GM13976 (cell line): ENCODE measurements at places on chromosomes 6 and 20.
A peak's percentile ranks its signal among the peaks of the same experiment; 100 is the strongest.

DNA sequence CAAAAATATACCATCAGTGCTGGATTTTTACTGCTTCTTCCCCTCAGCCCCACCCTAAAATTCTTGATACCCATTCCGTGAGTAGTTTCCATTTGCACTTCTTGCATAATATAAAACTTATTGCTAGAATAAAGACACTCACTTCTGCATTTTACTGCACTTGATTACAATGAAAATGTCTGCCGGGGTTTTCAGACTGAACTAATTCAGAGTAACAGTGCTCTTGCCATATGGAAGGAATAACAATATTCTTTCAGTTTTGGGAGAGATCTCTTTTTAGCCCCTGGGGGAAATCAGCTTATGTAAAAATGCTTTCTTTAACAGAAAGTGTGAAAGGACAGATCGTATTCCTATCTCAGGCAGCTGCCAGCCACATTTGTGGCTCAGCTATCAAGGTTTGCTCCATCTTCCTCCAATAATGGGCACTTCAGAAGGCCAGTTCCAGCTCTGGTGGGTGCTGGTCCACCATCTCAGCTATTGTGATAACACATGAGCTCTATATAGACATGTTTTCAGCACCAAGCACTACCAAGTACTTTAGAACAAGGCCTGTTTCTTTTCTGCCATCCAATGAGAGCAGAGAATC is 8.9 kb downstream of the SMLR1 start:
- no peak for DNase-seq

DNA sequence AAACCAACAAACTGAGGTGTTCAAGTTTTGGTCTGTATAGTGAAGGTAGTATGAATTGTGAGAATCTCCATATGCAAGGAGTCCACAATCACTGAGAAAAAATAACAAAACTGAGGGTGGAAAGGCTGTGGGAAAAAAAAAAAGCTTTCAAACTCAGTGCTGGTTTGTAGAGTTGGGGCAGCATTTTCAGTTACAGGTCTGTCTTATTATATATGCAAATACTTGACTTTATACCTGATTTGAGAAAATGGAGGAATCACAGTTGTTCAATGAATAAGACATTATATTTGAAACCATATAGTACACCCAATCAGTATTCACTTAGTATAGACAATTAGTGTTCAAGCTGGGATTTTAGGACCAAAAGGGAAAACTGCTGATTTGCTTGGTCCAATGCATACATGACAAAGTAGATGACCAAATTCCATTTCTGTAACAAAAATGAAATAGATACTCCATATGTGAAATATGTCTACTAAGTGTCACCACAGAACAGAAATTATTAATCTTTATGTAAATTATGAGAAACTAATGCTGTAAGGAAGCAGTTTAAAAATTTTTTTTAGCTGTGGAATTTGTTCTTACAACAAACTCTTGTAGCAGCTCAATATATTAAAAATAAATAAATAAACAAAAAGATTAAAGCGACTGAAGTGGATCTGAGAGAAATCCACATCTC is 187.7 kb downstream of the ASCC3 start:
- no peak for DNase-seq

GRCh38 chr6:165543781-165544180 is 119.3 kb downstream of the PDE10A start:
- DNase-seq = no peak

- DNase-seq = no peak
Observed at GRCh38 chr6:79613912-79614311, 17.2 kb upstream of the SH3BGRL2 start.

GRCh38 chr20:38222231-38222922 is 38.2 kb downstream of the KIAA1755 start:
- DNase-seq = peak; percentile 86

DNA sequence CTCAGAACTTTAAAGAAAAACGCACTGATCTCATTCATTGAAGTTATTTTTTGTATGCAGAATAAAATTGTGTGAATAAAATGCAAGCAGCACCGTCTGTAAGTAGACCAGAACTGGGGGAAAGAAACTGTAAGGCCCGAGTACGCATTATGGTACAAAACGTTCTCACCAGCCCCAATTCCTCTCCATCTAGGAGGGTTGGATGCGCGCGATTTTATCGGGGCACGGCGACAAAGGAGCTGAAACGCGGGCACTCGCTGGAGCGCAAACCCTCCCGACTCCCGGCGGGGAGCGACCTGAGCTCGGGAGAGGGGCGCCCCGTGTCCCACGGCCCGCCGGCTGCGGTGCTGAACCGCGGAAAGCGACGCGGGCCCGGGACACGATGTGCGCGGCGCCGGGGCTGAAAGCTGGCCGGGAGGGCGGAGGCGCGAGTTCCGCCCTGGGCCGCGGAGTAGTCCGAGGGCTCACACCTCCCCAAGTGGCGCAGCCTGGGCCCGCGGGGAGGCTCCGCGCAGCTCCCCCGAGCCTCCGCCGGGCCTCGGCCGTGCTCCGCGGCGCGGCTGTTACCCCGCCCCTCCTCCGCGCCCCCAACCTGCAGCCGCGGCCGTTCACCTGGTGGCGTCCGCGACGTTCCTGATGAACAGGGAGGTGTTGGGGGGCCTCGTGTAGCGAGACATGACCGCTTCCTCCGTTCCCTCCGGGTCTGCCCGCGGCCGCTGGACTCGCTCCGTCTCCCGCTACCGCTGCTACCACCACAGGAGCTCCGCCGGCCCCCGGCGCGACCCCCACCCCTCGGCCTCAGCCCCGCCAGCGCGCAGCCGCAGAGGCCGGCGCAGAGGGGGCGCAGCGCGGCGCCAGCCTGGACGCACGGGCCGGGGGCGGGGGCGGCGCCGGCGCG is at the start of gene SRSF12:
Gene SRSF12 (minus strand): TSS at position 861 of the 898 bp plus-strand sequence. CDS start 184 bp downstream, at position 677.
- DNase-seq = peak; percentile 89

DNA sequence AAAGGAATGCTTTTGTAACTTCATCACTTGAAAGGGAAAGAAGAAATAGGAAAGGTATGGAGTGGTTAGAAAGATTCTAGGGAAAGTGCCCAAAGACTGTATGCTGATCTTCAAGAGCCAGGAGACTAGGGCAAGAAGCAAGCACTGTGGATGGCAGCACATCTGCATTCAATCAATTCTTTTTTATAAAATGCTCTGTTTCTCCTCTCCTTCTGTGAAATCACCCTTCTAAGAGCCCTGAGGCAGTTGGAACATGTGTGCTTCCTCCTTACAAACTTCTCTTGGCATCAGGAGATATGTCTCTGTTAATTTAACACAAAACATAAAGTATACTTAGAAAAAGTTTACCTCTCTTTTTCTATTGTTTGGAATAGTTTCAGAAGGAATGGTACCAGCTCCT is 1162.2 kb upstream of the GJE1 start:
- DNase-seq = no peak

- no peak for DNase-seq
Observed at GRCh38 chr6:137320271-137320670, 101.1 kb upstream of the IFNGR1 start.

DNA sequence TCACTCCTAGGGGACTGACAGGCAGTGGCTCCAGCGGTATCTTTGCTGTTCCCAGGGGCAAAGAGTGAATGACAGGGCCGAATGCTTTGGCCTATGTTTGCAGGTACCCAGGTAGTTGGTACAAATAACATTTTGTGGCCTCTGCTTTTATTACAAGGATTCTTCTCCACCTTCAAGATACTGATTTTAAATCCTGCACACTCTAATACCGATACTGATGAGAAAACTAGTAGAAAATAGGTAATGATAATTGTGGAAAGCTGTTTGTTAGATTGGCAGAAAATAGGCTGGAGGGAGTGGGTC is 772 bp downstream of the HINT3 start:
- DNase-seq = no peak

DNA sequence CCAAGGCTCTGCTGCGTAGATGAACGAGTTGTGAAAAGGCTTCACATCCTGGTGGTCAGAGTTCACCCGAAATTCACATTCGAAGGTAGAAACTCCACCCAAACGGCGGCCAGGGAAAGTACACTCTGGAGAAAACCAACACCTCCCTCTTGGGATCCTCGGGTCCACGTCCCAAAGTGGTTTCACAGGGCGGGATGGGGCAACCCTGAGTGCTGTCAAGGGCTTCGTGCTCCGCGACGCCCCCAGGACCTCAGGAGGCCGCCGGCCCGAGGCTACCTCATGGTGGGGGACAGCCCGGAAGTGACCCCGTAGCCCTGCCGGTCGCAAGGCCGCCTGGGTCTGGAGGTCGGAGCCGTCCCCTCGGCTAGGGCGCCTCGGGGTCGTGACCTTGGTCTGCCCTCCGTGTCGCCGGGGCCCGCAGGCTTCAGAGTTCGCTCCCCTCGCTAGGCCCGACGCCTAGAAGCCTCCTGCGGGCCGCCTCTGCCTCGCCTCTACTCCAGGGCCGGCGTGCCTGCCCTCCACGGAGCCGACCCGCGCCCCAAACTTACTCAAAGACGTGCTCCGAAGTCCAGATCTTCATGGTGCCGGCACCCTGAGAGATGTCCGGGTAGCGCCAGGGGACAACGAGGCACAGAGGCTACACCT is at the start of gene PRELID3B:
Gene PRELID3B (minus strand): TSS at position 636 of the 645 bp plus-strand sequence. CDS start 56 bp downstream, at position 580.
- peak; percentile 55 for DNase-seq

GRCh38 chr20:9928955-9929354 is 90.1 kb upstream of the PAK5 start:
- DNase-seq = no peak

GRCh38 chr20:25299806-25300205 is 51.9 kb downstream of the PYGB start:
- DNase-seq = no peak

GRCh38 chr6:46584586-46584985 is 68.0 kb downstream of the CYP39A1 start:
- DNase-seq = no peak

- DNase-seq = no peak
Observed at GRCh38 chr6:149457316-149457884, 27.4 kb downstream of the ZC3H12D start.

- DNase-seq = no peak
Observed at GRCh38 chr20:20847814-20848213, 135.4 kb upstream of the RALGAPA2 start.

DNA sequence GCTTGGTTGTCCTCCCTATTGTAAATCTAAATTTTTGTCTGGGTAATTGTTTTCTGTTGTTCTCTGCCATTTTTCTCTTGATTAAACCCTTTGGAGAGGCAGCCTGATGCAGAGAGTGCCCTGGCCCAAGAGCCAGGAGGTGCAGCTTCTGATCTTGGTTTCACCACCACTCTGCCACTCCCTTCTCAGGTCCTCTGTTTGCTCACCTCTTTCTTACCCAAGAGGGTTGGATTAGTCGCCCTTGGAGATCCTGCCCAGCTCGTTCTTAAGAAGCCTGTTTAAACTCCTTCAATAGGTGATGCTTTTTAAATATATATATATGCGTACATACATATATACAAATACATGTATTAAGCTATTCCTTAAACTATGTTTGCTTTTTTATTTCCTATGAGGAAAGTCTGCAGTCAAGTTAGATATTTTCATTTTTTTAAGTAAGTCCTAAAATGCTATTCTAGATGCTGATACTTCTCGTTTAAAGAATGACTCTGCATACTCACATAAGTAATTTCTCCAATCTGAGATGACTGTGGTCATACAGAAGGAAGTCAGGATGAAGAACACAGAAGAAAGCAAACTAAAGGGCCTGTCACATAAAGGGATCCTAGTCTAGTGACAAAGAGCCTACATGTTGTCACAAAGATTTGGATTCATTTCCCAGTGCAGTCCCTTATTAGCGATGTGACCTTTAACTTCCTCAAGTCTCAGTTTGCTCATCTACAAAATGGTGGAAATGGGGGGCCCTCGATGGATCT is 19.9 kb downstream of the TPD52L1 start:
- DNase-seq = no peak

- DNase-seq = no peak
Observed at GRCh38 chr6:89021629-89022028, 58.2 kb upstream of the RNGTT start.

- no peak for DNase-seq
Observed at GRCh38 chr6:151869787-151870186, 62.3 kb downstream of the ESR1 start.

DNA sequence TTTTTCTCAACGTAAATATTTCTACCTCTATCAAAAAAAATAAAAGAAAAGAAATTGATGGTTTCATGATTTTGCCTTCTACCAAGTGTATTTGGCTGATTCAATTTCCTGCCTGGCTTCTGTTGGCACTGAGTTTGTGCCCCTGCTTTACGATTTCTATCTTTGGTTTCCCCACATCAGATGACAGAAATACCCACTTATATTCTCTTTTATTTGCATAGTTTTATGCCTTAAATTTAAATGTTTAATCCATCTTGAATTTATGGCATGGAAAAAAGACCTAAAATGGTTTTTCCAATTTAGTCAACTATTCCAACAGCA is 34.3 kb downstream of the RNF24 start:
- no peak for DNase-seq

GRCh38 chr20:62453186-62453808 is 22.5 kb downstream of the GATA5 start:
- DNase-seq = no peak

DNA sequence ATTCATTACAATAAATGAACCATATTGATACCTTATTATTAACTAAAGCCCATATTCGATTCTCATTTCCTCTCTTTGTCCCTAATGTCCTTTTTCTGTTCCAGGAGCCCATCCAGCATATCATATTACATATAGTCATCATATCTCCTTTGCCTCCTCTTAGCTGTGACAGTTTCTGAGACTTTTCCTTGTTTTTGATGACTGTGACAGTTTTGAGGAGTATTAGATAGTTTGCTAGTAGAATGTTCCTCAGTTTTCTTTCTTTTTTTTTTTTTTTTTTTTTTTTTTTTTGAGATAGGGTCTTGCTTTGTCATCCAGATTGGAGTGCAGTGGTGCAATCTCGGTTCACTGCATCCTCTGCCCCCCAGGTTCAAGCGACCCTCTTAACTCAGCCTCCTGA is 61.6 kb downstream of the TIAM2 start:
- no peak for DNase-seq

GRCh38 chr6:132236281-132236680 is 165.0 kb downstream of the MOXD1 start:
- DNase-seq = no peak

DNA sequence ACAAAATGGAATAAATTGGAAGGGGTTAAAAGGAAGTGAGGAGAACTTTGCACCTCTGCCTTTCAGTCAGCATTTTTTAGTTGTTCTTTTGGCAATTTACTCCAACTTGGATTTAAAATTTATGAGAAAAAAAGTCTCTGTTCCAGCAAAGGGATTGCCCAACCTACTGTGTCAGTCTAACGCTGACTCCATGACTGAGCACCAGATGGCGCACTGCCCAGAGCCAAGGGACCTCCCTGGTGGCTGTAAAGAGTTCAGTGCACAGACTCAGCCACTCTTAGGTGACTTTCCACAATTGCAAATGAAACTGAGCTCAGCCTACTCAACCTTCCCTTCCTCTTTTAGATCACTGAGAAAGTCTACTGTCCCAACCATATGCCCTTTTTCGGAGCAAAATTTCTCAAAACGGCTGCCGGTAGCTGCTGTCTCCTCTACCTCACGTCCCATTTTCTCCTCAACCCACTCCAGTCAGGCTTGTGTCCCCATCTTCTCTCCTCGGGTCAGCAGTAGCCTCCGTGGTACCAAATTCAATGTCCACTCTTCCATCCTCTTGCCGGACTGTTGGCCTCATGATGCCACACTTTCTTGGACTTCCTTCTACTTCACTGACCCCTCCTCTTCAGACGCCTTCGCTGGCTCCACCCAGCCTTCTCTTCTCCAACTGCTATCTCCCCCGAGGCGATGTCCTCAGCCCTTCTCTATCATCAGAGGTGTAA is 38.7 kb downstream of the GSTA2 start:
- peak; percentile 77 for DNase-seq
